Thoracic aorta (tissue), 2 donors: ENCODE measurements at places on chromosomes 3 and 15. TPM values are rescaled to one million over a fixed set of nuclear protein-coding genes. Genes with fewer than 3 reads are reported as not detected.
A peak's percentile ranks its signal among the peaks of the same experiment; 100 is the strongest.

- peaks cover 46% of the 10 kb centered on the region for H3K4me1 ChIP-seq
- no peak overlapping the region for H3K27ac ChIP-seq
- no peak overlapping the region for H3K4me3 ChIP-seq
- no peak for DNase-seq
- no peaks in the 10 kb centered on the region for H3K36me3 ChIP-seq
- no peaks in the 10 kb centered on the region for H3K27me3 ChIP-seq
Observed at GRCh38 chr3:42664438-42664803, 10.9 kb downstream of the ZBTB47 start.

- H3K27me3 ChIP-seq: no peaks in the 10 kb centered on the region
- peaks cover 62% of the 10 kb centered on the region for H3K4me1 ChIP-seq
- H3K27ac ChIP-seq: peak overlapping the region; percentile 88
- no peak for DNase-seq
- H3K4me3 ChIP-seq: peak overlapping the region; percentile 44
Observed at GRCh38 chr15:40097968-40098476, 10.7 kb downstream of the BMF start.

GRCh38 chr3:141561426-141562034 is 74.7 kb downstream of the RASA2 start:
- no peak overlapping the region for H3K27ac ChIP-seq
- no peaks in the 10 kb centered on the region for H3K27me3 ChIP-seq
- H3K4me3 ChIP-seq: no peak overlapping the region
- peaks cover 4% of the 10 kb centered on the region for H3K4me1 ChIP-seq

The RPL32 gene
- 867 TPM for total RNA-seq

- H3K36me3 ChIP-seq: no peaks in the 10 kb centered on the region
- no peaks in the 10 kb centered on the region for H3K27me3 ChIP-seq
- DNase-seq: no peak
- H3K27ac ChIP-seq: peak overlapping the region; percentile 94
Observed at GRCh38 chr15:96340598-96341512, 10.4 kb downstream of the NR2F2 start.

DNA sequence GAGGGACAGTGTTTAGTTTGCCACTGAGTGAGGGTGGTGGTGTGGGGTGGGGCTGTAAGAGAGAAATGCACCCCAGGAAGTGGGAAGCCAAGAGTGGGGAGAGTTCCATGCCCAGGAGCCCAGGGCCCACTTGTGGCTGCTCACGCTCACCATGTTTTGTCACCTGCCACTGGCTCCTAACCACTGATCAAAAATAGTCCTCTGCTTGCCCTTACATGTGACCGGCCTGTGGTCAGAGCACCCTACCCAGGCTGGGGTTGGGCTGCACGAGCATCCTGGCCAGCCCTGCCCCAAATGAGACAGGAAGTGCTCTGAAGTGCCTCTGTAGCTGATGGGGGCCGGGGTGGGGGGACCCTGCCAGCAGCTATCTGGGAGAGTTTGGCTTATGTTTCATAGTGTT is 216.3 kb downstream of the RPLP1 start:
- no peak for DNase-seq
- no peak overlapping the region for H3K27ac ChIP-seq
- H3K27me3 ChIP-seq: no peaks in the 10 kb centered on the region
- peaks cover 12% of the 10 kb centered on the region for H3K4me1 ChIP-seq

The USP50 gene
- not detected for total RNA-seq

DNA sequence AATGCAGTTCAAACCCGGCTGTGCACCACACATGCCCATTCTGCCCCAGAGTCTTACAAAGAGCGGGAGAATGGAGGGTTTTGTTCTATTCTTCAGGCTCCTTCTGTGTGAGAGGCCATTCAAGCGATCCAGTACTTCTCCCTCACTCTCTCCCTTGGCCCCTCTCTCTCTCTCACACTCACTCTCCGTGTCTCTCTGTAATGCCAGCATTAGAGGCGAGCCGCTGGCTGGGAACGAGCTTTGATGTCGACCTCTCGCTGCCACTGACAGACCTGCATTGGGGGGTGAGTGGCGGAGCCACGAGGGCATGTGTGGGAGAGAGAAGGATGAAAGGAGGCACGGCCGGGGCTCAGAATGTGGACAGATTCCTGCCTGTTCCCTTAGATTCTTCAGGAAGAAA is 231.7 kb upstream of the ARRDC4 start:
- H3K27ac ChIP-seq: no peak overlapping the region
- no peaks in the 10 kb centered on the region for H3K27me3 ChIP-seq
- no peak overlapping the region for H3K4me3 ChIP-seq
- no peak for DNase-seq
- H3K4me1 ChIP-seq: no peaks in the 10 kb centered on the region

The COX17 gene
- 15.2 TPM for total RNA-seq

GRCh38 chr15:70186152-70186551 is 88.4 kb upstream of the TLE3 start:
- no peaks in the 10 kb centered on the region for H3K36me3 ChIP-seq
- H3K27ac ChIP-seq: no peak overlapping the region
- H3K4me1 ChIP-seq: peaks cover 7% of the 10 kb centered on the region
- no peak overlapping the region for H3K4me3 ChIP-seq

DNA sequence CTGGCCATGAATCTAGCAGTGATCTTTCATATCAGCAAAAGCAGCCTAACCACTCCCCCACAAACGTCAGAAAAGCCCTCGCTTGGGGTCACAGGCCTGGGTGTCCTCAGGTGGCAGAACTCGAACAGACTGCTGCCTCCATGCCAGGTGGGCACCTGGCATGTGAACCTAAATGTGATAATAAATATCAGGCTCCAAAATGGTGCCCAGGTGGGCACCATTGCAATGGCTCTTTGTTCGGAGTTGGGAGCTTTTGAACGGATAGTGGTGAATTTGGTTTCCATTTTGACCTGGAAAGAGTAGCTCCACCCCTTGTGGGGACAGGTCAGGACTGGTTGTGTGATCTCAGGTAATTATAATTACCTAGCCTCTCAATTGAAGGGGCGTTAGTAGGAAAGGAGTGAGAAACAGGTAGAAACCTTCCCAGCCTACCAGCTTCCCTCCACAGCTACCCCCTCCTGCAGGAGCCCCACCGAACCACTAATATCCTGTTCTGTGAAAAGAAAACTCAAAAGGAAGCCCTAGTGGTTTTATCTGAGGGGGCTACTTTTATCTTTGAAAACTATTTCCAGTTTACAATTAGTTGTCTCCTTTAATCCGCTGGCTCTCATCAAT is 18.1 kb downstream of the MYO1E start:
- no peaks in the 10 kb centered on the region for H3K36me3 ChIP-seq
- no peak for DNase-seq
- H3K4me1 ChIP-seq: peaks cover 32% of the 10 kb centered on the region
- no peak overlapping the region for H3K4me3 ChIP-seq

DNA sequence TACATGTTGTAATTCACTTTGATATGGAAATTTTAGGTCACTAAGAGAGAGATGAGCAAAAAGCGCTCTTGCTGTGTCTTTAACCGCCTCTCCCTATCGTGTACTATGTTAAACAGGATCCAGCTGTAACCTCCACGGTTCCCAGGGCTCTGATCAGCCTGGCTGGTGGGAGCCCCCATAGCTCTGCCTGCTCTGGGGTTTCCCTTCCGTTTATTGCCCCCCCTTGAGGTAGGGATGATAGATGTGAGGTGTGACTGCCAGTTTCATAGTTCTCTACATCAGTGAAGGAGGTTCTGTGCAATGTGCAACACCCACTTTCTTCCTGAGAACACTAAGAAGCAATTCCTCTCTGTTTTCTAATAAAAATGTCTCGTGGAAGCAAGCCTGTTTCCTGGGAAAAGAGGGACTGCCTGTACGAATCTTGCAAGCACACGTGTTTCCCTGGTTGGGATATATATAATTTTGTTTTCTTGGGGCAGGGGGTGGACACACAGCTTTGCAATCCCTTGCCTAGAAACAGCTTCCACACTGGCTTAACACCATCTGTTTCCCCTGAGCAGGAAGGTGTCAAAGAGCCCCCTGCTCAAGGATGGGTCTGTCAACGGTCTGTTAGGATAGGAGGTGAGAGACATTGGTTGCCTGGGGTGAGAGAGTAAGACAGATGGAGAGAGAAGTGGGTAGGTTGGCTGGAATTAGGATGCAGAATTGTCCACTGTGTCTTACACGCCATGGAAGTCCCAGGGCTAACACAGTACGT is 23.8 kb downstream of the CORO2B start:
- H3K4me1 ChIP-seq: peaks cover 10% of the 10 kb centered on the region
- H3K36me3 ChIP-seq: no peaks in the 10 kb centered on the region
- H3K4me3 ChIP-seq: no peak overlapping the region
- H3K27me3 ChIP-seq: no peaks in the 10 kb centered on the region
- no peak for DNase-seq
- no peak overlapping the region for H3K27ac ChIP-seq

DNA sequence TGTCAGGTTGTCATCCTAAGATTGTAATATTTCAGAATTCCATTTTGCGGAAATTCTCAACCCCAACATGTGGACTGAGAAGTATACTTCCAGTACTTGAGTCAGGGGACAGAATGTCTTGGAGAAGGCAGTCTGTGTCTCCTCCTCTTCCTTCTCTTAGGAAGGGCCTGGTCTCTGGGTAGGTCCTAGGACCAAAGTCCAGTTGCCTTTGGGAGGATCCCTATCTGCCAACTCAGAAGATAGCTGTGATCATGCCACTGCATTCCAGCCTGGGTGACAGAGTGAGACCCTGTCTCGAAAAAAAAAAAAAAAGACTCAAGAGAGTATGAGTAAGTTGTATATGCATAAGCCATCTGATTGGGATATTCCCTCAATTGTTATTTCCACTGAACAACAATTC is 23.9 kb upstream of the FAM3D start:
- no peak overlapping the region for H3K27ac ChIP-seq
- H3K27me3 ChIP-seq: no peaks in the 10 kb centered on the region
- H3K4me3 ChIP-seq: no peak overlapping the region
- no peaks in the 10 kb centered on the region for H3K4me1 ChIP-seq

DNA sequence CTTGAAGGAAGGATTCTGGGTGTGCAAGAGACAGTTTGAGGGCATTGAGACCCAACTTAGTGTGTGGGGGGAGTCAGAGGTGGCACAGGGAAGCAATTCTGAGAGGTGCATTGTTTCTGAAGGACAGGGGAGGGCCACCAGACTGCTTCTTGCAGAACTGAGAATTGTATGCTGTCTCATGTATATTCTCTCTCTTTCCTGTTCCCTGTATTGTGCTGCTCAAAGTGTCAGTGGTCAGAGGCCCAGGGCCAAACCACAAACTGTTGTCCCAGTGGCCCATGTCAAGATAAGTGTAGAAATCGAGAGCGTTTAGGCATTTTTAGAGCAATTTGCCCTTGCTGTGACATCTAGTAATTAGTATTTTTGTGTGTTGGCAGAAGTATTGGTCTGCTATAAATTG is 567.1 kb downstream of the EDEM1 start:
- no peaks in the 10 kb centered on the region for H3K36me3 ChIP-seq
- no peaks in the 10 kb centered on the region for H3K27me3 ChIP-seq
- no peak overlapping the region for H3K27ac ChIP-seq

DNA sequence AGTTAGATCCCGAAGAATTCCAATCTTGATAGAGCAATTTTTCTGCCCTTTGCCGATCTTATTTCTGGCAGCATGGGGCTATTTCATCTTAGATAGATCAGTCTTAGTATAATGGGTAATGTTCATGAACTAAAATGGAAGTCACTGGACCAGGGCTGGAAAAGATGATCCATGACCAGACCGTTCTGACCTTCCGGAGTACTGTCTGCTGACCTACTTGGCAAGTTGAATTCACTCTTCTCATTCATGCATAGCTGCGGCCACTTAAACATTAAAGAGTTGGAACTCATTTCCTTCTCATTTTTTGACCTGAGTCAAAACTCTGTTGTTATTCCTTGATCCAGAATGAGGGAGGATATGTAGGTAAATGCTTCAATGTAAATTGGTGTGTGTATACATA is 32.5 kb downstream of the GMNC start:
- no peak for DNase-seq
- H3K36me3 ChIP-seq: no peaks in the 10 kb centered on the region
- H3K4me3 ChIP-seq: no peak overlapping the region

The NSMCE3 gene
- 10.0 TPM for total RNA-seq

- H3K4me1 ChIP-seq: peaks cover 6% of the 10 kb centered on the region
- no peak overlapping the region for H3K27ac ChIP-seq
- no peaks in the 10 kb centered on the region for H3K27me3 ChIP-seq
- peak; percentile 73 for DNase-seq
Observed at GRCh38 chr3:65170390-65171042, 482.7 kb upstream of the ADAMTS9 start.

GRCh38 chr3:3798631-3799113 is 559 bp upstream of the LRRN1 start:
- H3K27me3 ChIP-seq: no peaks in the 10 kb centered on the region
- no peaks in the 10 kb centered on the region for H3K4me1 ChIP-seq
- DNase-seq: no peak
- no peaks in the 10 kb centered on the region for H3K36me3 ChIP-seq
